ENCODE measurements at places on chromosomes 5 and 9.

DNA sequence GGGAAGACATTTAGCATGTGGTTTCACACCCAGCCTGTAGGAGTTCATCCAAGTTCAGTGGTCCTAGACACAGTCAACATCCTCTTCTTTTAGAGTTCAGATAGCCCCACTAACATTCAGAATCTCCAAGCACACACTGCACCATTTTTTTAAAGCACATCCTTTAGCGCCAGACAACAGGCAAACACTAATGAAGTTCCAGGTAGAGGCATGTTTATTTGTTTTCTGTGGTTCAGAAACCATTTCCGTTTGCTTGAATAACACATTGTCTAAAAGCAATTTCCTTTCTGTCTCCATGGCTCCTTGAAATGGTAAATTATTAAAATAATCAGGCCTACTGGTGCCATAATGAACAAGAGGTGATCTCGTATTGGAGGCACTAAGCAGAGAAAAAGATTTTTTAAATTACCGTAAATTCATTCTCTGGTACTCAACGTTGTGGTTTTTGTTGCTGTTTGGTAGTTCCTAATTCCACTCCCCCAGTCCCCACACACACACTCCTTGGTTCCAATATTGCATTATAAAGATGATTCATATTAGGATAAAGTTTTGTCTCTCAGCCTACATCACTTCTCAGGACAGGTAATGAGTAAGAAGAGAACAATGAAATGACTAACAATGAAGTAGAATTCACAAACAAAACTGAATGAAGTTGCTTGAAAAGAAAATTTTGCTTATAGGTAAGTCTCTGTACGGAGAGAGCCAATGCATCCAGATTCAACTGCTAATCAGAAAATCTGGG lies 153.1 kb downstream of the PCSK1 start:
- DNase-seq: no peak

DNA sequence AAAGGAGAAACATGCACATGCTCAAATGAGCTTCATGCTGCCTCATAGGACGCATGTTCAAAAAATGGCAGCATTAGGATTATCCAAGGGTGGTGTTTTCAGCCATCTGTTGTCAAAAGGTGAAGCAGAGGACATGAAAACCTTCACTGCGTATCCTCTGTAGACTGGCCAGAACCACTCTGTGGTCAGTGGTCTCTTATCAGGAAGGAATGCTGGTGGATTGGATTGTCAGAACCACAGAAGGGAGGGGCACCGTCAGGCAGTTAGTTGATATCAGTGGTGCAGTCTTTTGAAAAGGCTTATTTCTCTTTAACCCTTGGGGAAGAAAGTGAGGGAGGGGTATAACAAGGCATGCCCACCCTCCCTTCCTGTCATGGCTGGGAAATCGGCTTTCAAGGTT lies 100.1 kb downstream of the FBXL7 start:
- no peak for DNase-seq

DNA sequence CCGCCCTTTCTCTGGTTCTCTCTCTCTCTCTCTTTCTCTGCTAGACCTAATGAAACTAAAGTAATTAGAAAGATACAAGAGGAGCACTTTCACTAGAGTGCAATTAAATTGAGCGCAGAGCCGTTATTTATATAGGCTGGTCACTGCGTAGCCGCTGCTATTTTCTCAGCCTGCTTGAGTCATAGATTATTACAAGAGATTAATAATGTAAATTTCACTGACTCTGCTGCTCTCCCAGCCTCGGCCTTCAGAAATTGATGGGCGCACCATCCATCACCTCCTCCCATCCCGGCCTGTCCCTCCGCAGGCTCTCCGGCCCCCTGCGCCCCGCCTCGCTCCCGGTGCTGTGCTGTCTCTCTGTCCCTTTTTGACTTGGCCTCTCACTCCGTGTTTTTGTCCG lies 268.0 kb upstream of the MVB12B start:
- DNase-seq: no peak

- no peak for DNase-seq
Measured at GRCh38 chr5:6333182-6333905, 45.0 kb downstream of the MED10 start.

- peak; percentile 13 for DNase-seq
Measured at GRCh38 chr5:89988129-89988810, 421.3 kb downstream of the CETN3 start.

DNA sequence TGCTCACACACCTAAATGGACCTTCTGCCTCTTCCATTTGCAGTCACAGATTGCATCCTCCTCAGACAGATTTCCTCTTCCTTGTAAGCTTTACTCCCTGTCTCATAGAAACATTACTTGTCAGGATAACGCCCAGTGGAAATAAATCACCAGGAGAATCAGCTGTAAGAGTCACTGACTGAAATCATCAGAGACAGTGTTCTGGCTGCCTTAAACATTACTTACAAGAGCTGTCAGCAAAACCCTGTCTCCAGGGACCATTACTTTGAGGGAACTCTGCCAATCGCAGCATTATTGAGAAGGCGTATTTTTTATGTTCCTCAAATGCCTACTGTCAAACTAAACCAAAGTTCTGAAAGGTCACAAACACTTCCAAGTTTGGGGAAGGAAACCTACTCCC lies 5.9 kb downstream of the DPYSL3 start:
- DNase-seq: peak; percentile 96

GRCh38 chr5:130189961-130190360 lies 285.7 kb downstream of the CHSY3 start:
- no peak for DNase-seq

DNA sequence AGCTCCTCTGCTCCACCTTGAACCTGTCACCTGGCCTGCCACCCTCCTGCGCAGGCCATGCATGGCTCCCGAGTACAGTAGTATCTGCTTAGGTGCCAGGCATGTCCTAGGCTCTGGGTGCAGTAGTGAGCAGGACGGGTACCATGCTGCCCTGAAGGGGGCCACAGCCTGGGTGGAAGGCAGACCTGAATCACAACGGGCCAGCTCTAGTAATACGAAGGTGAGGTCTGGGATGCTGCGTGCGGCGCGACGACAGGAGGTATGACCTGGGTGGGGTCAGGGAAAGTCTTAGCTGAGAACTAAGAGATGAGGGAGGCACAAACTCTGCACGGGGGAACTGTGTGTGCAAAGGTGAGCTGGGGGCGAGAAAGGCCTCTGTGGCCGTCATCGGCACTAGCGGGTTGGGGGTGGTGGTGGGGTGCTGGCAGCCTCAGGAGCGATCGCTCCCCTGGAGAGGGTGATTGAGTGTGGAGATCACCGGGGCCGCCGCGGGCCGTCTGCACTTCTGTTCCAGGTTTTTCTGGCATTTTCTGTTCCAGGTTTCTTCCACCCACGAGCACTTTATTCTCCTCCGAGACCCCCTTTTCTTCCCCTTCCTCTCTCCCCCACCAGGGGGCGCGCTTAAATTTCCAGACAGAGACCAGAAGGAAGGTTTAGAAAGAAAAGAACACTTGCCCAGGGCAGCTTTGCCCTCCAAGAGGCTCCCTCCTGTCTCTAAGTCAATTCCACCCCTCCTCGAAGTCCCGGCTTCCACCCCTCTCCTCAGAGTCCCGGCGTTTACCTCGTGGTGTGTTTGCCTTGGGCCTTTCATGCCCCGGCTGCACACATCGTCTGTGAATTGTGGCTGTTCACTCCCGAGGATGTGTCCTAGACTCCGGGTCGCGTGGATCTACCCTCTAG lies 15.1 kb downstream of the PDLIM4 start:
- DNase-seq: no peak

DNA sequence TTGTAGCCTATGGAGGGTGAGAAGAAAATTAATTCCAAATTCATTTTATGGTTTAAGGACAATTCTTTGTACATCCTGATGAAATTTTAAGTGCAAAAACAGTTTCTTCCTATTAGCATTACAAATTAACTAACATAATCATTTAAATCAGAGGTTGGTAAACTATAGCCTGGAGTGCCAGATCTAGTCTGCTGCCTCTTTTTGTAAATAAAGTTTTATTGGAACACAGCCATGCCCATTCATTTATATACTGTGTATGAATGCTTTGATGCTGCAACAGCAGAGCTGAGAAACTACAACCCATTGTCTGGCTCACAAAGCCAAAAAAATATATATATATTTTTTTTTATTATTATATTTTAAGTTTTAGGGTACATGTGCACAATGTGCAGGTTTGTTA lies 80.2 kb downstream of the FNIP1 start:
- DNase-seq: no peak

- DNase-seq: no peak
Measured at GRCh38 chr5:83924171-83924570, 203.5 kb upstream of the HAPLN1 start.

Data from skeletal muscle cell (primary cell).